Endodermal cell (in vitro differentiated cells): ENCODE measurements at places on chromosomes 2 and 18. TPM values are rescaled to one million over a fixed set of nuclear protein-coding genes. Genes with fewer than 3 reads are reported as not detected.

GRCh38 chr2:194556629-194557028, 1100.4 kb upstream of the SLC39A10 start:
- no peak for DNase-seq

GRCh38 chr2:85929096-85930050, 40.6 kb upstream of the ST3GAL5 start:
- peak; percentile 56 for DNase-seq

- DNase-seq, result no peak
These were observed 20.1 kb downstream of the BCL11A start for GRCh38 chr2:60533101-60534051.

GRCh38 chr2:28991021-28991420, 9.9 kb downstream of the TOGARAM2 start:
- DNase-seq, result no peak

DNA sequence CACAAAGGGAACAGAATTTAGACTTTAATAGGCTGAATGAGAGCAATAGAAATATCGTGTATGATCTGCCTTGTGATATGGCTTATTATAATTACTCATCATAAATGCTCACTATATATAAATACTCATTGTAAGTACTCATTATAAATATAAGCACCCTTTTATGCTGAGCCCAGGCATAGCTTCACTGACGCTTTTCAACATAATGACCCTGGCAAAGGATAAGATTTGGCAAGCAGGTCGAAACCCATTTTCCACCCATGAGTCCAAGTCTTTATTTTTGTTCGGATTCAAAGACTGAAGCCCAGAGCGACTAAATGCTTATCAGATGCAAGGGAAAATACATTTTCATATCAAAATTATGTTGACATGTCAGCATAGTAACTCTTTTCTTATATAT, 500.4 kb downstream of the SLC4A3 start:
- no peak for DNase-seq

GRCh38 chr2:860259-860855, 90.3 kb upstream of the SNTG2 start:
- DNase-seq, result peak; percentile 85

- DNase-seq, result no peak
These were observed 179.6 kb downstream of the KLHL29 start for GRCh38 chr2:23564615-23564960.

DNA sequence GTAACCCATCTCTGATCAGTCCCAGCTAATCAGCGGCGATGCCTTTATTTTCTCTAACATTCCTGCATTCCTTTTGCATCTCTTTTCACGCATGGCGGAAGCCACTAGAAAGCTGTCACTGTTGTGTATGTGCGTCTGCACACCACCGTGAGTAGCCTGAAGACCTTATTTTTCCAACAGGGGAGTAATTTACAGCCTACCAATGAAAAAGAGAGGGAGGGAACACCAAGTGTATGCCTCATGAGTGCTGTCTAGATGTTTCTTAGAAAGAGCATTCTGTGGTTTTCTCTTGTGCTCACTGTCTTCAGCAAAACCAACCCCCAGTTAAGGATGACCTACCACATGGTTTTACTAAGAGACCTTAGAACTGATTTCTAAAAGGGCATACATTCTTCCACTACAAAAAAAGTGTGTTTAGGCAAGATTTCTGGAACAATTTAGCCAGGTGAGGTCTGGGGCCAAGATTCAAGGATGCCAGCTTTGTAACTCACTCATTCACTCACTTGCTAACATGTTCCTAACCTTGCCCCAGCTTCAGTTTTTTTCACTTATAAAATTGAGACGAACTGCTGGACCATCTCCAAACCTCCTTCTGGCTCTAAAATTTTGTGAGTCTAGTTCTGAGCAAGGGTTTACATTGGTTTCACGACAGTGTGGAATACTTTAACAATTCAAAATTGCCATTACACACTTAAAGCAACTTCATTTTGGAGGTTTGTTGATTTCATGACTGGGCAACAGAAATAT, 51.4 kb downstream of the BCL2 start:
- DNase-seq, result no peak

The IGFBP5 gene
- 8.9 to 46.0 TPM (median 10.0 TPM) in 3 replicates for total RNA-seq

The PPIG gene
- 59.0 and 59.5 TPM in 2 replicates for total RNA-seq
